Epithelial cell of alveolus of lung (primary cell): ENCODE measurements at places on chromosomes 12 and 14. TPM values are rescaled to one million over a fixed set of nuclear protein-coding genes. Genes with fewer than 3 reads are reported as not detected.

The C14orf132 gene
- 22.0 and 50.3 TPM in 2 replicates for total RNA-seq

The KRT77 gene
- total RNA-seq = not detected in 2 replicates

The FZD10 gene
- 0.26 and 1.1 TPM in 2 replicates for total RNA-seq

The ACRBP gene
- total RNA-seq = 0.13 and 0.72 TPM in 2 replicates

The PLBD2 gene
- total RNA-seq = 39.2 and 68.9 TPM in 2 replicates

The KCNK13 gene
- total RNA-seq = 0.13 TPM in 1 of 2 replicates, not detected in the other

The PCBP2 gene
- 198 and 538 TPM in 2 replicates for total RNA-seq

The SSPN gene
- total RNA-seq = 3.8 and 13.3 TPM in 2 replicates

The TSPAN11 gene
- total RNA-seq = 2.1 and 11.8 TPM in 2 replicates

The TEAD4 gene
- total RNA-seq = 16.2 and 36.0 TPM in 2 replicates

The SLCO1B3 gene
- not detected in 2 replicates for total RNA-seq

The ACSM4 gene
- not detected in 2 replicates for total RNA-seq

The VRK1 gene
- total RNA-seq = 13.5 and 30.8 TPM in 2 replicates

The VASH1 gene
- total RNA-seq = 7.2 and 12.7 TPM in 2 replicates

The KRT80 gene
- total RNA-seq = 0.64 and 0.91 TPM in 2 replicates

The GLS2 gene
- total RNA-seq = 0.13 TPM in 1 of 2 replicates, not detected in the other

The TMEM30B gene
- total RNA-seq = 0.16 and 0.65 TPM in 2 replicates

The PLCZ1 gene
- total RNA-seq = not detected in 2 replicates

The PFDN5 gene
- total RNA-seq = 447 and 505 TPM in 2 replicates

The RAPGEF3 gene
- total RNA-seq = 0.72 and 1.6 TPM in 2 replicates

The TMPRSS12 gene
- not detected in 2 replicates for total RNA-seq

The SPX gene
- total RNA-seq = 0.48 and 0.91 TPM in 2 replicates

The SMIM41 gene
- 0.13 and 50.8 TPM in 2 replicates for total RNA-seq

The ERP29 gene
- 74.2 and 77.4 TPM in 2 replicates for total RNA-seq

The SDR9C7 gene
- 0.08 TPM in 1 of 2 replicates, not detected in the other for total RNA-seq
